ENCODE measurements at places on chromosomes 16 and 17.

GRCh38 chr16:81891736-81892364, 112.8 kb downstream of the PLCG2 start:
- no peak for DNase-seq

DNA sequence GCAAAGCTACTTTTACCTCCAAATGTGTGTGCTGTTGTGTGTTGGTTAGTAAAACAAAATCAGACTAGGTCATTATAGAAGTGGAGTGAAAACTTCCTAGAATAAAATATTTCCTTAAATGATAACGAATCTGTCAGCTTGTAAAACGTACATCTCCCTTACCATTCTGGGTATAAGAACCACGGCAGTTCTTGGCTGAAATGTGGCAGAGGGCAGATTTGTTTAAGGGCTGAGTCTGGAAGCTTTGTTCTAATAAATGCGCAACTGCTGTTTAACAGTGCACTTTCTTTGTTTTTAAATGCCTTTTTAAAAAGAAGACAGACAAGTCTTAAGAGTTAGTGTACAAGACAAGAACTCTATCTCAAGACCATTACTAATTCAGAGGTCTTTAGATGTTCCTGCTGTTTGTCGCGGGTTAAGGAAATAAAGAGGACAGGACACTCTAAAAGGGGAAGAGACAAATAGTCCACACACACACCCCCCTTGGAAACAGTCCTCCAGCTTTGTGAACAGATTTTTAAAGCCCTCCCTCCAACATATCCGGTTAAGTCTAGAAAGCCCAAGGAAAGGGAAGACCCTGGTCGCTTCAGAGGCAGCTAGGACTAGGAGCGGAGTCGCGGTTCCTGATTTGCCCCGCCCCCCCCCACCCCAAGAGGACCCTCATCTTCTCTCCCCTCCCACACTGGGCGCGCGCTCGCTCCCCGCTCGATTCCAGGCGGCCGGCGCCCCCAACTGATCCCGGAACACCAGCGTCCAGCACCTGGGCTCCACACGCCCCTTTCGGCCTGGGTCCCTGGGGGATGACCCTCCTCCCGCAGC, 658 bp downstream of the SYNRG start:
- no peak for DNase-seq

DNA sequence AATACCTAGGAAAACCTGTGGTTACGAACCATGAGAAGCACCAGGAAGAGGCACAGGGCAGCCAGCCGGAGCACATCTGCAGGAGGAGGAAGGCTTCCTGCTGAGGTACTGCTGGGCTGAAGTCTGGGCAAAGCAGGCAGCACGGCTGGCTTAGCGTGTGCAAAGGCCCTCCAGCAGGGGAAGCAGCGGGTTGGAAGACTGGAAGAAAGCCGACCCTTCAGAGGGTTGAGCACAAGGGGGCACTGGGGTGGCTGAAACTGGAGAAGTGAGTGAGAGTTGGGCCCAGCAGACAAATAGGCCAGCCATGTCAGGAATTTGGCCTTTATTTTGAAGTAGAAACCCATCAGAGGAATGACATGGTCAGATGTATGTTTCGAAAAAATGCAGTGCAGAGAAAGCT, 12.1 kb upstream of the HSD3B7 start:
- no peak for DNase-seq

GRCh38 chr17:45146890-45147580, 1.2 kb upstream of the HEXIM1 start:
- no peak for DNase-seq

GRCh38 chr17:46895171-46895570, 27.8 kb upstream of the GOSR2 start:
- no peak for DNase-seq

DNA sequence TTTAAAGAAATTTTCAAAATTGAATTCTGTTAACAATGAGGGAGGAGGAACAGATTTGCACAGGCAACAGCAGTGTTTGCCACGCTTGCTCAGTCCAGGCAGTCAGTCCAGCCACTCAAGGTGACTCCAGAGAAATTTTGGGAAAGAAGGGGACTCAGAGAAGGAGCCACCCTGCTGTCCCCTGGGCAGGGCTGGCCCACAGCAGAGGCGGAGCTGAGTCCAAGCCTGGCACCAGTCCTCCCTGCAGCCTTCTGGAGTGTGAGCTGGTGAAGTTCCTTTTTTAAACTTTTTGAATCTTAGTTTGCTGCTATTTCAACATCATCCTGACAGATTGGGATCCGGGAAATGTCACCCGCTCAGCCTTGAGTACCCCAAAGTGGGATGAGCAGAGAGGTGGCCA, 14.5 kb upstream of the SLC47A2 start:
- DNase-seq: no peak

- no peak for DNase-seq
Observed at GRCh38 chr17:82134101-82134500, 36.1 kb upstream of the FASN start.

GRCh38 chr16:84839054-84839453, 19.3 kb downstream of the CRISPLD2 start:
- no peak for DNase-seq
